Left ventricle myocardium inferior (tissue), 1 donor: ENCODE measurements at places on chromosomes 12 and 14. TPM values are rescaled to one million over a fixed set of nuclear protein-coding genes. Genes with fewer than 3 reads are reported as not detected.

DERA gene
- total RNA-seq = 20.2 TPM

MYO1A gene
- not detected for total RNA-seq

IFNG-AS1 gene
- total RNA-seq = 0.58 TPM

SRRM4 gene
- total RNA-seq = 0.19 TPM

RFX4 gene
- not detected for total RNA-seq

SDS gene
- not detected for total RNA-seq

CCND2 gene
- 283 TPM for total RNA-seq

RASSF9 gene
- total RNA-seq = 7.3 TPM

FAM161B gene
- 4.7 TPM for total RNA-seq

RAN gene
- total RNA-seq = 246 TPM

DNA sequence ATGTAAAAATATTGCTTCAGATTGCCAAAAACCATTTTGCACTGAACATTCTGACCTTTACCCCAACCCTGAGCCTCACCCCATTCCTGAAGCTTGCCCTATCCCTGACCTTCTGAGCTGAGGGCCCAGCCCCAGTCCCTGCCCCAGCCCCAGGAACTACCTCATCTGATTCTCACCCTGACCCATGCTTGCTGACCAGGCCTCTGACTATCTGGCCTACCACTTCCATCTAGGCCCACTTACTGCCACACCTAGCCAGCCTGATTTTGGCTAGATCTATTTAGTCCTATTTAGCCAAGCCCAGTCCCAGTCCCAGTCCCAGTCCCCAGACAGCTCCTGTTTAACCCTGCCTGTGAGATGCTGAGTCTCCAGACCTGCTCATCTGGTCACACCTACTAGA, 33.6 kb downstream of the OR10P1 start:
- DNase-seq = no peak

- DNase-seq = no peak
These were observed 85.5 kb upstream of the PTPRB start for GRCh38 chr12:70722584-70723343.

DNA sequence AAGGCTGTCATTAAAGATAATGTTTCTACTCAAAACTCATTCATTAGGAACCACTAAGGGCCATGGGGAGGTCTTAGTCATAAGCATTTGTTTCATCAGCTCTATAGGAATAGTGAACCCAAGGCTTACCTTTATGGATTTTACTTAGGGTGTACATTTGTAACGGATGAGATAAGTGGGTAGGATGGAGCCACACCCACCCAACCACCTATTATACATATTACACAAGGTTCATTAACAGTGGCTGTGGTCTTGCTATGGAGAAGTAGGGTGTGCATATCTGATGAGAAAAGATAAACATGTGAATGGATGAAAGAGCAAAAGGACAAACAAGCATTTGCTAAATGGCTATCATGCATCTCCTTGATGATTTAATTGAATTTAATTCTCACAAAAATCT, 39.6 kb upstream of the ITPR2 start:
- no peak for DNase-seq

DNA sequence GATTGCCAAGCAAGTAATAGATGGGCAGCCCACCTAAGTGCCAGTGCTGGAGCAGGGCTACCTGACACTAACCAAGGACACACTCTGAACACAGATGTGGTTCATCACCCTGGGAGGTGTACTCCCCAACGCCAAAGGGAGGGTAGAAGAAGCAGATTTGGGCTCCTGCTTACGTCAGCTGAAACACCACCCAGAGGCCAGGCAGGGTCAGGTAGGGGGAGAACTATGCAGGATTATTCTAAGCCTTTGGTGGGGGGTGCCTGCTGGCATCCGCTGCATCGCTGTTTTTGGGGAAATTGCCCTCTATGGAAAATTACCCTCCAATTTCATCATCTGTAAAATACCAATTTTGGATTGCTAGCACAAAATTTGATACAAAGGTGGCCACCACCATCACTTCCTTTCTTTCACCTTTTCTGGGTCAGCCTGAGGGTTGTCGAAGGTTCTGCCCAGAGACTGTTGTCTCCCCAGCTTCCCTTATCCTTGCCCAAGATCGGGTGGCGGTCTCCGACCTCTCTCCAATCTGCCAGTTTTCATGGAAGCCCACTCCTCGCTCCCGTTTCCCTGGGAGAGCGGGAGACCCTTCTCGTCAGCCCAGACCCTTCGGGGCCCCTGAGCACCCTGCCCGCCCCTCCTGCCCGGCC, 535 bp downstream of the BIN2 start:
- no peak for DNase-seq

- DNase-seq = no peak
These were observed 20.1 kb upstream of the KRT7 start for GRCh38 chr12:52212701-52213563.

GRCh38 chr14:101076451-101077198, 173.1 kb upstream of the RTL1 start:
- no peak for DNase-seq

- DNase-seq = peak; percentile 32
These were observed 29.0 kb upstream of the AMN start for GRCh38 chr14:102893452-102893851.

- DNase-seq = no peak
These were observed 226.0 kb upstream of the PDE3A start for GRCh38 chr12:20142316-20142715.

GRCh38 chr12:9947674-9948073, 15.5 kb upstream of the CLEC2A start:
- no peak for DNase-seq

GRCh38 chr12:93698307-93699092, 21.3 kb downstream of the CRADD start:
- no peak for DNase-seq

- DNase-seq = no peak
These were observed 45.5 kb upstream of the FAR2 start for GRCh38 chr12:29103539-29103974.

DNA sequence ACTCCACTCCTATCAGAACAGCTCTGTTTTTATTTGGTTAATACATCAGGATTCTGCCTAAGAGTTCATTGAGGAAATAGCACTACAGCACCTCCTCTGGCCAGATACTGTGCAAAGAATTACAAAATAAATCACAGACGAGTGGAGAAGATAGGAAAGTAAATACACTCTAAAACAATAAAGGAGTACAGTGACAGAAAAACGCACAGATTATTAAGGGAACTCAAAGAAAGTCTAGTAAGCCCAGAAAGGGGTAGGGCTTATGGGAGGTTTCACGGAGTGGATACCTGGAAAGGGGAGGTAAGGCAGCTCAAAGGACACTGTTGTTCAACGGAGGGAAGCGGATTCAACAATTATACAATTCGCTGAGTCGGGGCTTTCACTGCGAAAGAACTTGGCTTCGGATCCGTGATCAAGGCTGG, 5.5 kb downstream of the OR10AD1 start:
- DNase-seq = no peak

DNA sequence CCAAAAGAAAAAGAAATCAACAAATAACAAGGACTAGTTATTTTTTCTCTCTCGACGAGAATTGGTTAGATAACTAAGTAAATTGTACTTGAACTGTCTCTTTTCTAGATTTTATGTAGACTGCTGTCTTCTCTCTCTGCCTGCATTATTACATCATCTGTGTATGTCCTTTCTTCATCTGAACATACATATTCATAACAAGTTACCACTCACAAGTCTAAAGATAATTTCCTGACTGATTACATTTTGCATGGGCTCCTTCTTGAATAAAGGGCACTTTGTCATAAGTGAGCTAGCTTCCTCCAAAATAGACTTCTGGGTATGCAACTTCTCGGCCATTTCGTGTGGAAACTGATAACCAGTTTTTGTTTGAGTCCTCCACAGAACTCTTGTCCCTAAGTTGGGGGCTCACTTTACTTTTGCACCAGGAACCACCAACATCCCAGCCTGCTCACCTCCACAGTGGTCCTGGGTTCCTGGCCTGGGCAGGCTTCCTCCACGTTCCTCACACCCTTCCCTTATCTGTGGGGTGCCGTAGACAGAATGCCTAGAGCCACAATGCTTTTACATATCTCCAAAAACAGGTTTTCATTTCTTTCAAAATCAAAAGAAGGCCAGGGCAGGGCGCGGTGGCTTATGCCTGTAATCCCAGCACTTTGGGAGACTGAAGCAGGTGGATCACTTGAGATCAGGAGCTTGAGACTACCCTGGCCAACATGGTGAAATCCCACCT, 6.2 kb upstream of the DDX47 start:
- DNase-seq = no peak

GRCh38 chr12:48030173-48030650, 25.9 kb upstream of the COL2A1 start:
- no peak for DNase-seq

DNA sequence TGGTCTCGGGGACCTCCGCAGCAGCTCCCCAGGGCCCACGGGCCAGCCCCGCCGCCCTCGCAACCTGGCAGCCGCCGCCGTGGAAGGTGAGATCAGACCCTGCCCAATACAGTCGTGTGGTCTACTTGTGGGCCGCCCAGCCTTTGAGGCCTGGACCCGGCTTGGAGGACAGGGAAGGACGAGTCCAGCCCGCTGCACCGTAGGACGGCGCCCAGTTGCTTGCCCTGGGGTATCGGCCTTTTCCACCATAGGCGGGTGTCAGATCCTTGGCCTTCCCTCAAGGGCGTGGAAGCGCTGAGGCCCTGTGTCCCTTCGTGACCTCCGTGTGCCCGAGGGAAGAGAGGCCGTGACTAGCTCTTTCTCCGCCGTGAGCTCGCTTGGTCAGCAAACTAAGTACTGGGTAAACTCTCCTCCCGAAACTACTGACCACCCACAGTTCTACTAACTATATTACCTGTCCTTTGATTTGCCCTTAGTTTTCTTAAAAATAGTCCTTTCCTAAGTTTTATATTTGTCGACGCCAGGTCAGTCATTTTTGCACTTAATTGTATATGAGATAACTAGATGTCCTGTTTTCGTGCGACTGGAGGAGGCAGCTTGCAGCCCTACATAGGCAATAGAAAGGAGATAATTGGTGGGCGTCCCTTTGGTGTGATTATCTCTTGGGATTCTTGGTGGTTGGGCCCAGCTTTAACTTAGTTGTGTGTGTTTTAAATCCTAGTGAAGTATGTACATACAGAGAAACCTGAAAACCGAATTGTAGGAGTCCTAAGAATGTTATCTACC, 757 bp downstream of the SLC25A3 start:
- peak; percentile 41 for DNase-seq

- DNase-seq = no peak
These were observed 35.6 kb downstream of the AACS start for GRCh38 chr12:125100551-125101434.

- no peak for DNase-seq
These were observed 227.1 kb downstream of the C12orf50 start for GRCh38 chr12:87801860-87802720.

DNA sequence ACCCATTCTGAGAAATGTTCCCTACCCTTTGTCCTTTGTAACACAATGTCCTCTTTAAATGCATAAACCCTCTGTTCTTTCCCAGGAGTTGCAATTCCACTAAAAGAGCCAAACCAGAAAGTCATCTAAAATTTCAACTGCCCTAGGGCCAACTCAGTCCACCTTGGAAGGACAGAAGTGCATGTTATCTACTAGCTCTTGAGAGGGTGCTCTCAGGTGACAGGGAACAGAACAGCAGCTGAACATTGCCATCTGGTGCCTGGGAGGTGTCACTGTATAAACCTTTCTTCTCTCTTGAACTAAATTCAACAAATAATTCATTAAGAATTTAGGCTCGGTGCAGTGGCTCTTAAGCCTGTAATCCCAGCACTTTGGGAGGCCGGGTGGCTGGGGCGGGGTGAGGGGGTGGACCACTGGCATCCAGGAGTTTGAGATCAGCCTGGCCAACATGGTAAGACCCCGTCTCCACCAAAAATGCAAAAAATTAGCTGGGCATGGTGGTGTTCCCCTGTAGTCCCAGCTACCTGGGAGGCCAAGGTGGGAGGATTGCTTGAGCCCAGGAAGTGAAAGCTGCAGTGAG, 10.3 kb upstream of the FERMT2 start:
- peak; percentile 29 for DNase-seq

DNA sequence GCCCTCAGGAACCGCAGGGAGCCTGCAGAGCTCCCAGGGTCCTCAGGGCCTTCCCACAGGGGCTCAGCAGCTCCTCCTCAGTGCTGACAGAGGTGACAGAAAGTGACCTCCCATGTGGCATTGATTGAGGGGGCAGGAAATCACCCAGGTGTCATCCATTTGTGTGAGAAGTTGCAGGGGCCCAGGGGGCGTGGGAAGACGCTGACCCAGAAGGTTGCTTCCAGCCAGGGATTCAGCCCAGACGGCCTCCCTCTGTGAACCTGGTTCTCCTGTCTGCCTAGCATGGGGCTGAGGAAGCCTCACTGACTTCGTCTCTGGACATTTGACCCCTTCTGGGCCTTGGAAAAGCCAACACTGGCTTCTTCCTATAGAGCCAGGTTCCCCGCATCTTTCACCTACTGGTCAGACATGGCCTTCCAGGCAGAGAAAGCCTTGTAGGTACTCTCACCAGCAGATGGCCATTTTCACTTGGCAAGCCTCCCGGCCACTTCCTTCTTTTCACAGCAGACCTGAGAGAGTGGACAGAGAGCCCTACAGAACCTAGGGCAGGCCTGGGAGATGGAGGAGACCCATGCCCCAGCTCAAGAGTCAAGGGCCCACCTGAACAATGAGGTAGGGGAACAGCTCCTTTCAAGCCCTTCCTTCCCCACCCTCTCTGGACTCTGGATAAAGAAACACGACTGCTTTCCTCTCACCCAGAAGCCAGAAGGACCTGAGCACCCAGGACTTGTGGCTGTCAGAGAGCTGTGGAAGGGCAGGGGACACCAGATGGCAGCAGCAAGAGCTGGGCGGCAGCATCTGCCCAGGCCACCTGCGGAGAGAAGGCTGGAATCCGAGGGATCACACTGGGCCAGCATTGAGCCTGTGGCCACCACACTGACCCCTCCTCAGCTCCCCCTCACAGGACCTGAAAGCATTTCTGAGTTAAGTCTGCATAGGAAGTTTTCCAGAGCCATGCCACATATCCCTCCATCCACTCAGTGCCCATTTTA, 377.8 kb downstream of the DPF3 start:
- DNase-seq = no peak

DNA sequence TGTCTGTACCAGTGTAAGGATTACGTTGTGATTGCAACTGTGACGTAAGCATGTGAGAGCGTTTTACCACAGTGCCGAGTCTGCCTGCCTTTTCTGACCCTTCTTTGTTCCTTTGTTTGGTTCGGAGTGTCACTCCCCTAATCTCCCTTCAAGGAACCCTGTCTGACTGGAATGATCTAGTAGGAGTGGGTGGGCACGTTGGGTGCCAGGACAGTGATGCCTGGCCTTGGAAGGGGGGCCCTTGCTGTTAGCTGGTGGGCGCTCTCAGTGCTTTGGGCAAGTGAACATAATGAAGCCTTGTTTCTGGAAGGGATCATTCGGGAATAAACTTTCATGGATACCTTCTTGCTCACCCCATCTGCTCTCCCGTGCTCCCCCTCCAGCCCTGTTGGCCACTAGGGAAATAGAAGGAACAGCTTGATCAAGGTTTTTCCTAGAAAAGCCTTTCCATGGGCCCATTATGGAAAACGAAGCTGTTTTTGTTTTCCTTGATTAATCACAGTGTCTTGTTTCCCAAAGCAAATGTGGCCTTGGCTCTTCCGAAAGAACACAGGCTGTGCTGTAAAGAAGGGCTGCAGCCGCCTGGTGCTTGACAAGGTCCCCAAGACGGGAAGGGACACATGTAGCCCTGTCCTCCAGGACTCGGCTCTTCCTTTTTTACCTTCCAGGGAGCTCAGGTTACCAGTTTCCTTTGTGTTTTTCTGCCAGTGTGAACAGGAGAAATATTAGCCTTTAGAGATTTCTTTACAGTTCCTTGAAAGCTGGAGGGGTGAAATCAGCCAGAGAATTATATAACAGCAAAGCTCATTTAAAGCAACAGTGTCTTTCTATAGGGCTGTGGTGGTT, 215.5 kb downstream of the CRADD start:
- no peak for DNase-seq

GRCh38 chr14:99803106-99803775, 10.0 kb downstream of the EML1 start:
- DNase-seq = no peak
